ENCODE measurements at places on chromosomes 4 and X.

DNA sequence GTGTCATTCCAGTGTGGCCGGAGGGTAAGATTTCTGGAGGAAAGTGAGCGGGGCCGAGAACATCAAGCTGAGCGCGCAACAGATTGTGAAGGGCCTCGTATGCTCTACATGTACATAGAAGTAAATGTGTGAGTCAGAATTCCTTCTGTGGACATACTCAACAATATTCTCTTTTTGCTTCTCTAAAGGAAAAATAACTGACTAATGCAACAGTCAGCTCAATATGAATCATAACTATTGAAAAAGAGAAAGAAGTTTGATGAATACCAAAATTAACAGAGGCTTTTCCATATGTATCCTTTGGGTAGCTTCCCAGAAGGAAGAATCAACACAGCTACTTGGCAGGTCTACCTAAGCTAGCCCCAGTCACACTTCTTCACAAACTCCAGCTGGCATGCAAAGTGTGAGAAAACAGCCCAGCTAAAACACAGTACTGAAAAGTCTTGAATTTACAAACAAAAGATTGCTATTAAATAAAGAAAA, 87.5 kb upstream of the ZFP42 start:
- DNase-seq = no peak

DNA sequence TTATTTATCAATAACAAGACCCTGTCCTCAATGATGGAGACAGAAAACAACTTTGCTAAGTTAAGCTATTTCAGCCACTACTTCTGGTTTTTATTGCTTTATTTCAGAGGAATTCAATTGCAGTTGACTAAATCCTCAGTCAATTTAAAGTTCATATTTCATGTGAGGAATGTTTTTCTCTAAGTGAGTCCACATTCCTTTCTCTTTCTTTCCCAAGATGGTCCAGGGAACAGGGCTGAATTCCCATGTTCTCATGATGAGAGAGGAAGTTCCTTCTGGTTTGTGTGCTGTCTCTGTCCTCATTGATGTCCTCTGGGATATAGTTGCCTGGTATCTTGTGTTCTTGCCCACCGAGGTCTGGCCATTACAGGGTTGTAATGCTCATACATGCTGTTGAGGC, 117.2 kb downstream of the SLIT2 start:
- no peak for DNase-seq

DNA sequence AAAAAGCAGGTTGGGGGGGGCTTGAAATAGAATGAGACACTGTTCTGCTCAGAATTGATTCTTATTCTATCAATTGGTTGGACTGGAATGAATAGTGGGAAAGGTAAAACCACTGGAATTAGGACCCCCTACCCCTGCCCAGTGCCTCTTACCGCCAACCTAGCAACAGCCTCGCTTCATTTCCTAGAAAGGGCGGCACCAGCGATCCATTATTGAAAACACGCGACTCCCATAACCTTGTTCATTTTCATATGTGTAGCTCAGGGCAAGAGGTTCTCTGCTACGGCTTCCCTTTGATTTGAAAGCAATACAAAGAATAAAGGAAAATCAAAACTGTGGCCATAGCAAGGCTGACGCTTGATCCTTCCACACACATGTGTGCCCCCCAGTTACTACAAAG, 33.7 kb downstream of the IDS start:
- DNase-seq = peak; percentile 3

DNA sequence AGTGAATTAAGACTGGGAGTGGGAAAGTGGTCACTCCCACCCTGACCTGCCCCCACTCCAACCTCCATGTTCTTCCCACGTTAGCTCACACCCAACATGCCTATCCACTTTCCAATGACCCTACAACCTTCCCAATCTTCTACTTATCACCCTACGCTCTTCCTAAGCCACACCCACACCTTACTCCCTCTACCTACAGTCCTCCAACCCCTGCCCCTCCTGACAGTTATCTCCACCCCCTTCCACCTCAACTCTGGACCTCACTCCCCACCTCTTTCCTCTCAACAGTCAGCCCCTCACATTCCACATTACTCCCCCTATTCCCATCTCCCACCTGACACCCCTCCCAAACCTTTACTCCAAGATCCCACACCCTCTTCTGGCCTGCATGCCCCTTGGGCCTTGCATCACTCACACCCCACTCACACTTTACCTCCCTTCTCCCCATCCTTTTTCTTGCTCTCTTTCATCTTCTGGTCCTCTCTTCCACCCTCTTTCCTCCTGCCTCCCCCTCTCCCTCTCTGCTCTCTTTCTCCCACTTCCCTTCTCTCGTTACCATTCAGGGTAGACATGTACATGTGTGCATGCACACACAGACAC, 6.9 kb downstream of the NALF2 start:
- no peak for DNase-seq

DNA sequence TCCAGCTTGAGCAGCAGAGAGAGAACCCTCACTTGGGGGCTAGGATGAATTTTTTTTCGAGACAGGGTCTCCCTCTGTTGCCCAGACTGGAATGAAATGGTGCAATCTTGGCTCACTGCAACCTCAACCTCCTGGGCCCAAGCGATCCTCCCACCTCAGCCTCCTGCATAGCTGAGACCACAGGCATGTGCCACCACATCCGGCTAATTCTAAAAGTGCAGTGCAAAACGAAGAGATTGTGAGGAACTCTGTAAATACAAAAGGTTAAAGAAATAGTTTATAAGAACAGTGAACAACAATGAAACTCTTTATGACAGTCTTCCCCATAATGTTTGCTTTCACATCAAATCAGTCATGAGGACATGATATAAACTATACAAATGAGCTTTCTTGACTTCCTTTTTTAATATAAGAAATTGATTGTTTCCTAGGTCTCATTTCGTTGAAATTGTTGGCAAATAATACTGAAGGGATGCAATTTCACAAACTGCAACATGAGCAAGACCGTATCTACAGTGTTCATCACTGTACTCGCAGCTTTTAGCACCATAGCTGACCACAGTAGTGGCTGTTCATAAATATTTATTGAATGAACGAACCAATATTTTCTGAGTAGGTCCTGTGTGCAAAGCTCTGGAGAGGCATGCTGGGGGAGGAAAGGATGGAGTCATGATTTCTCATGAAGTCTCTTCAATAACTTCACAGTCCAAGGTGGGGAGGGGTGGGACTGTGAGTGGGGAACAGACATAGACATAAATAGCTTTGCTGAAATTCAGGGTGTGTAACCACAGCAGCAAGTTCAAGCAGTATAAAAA, 116.1 kb downstream of the SHROOM3 start:
- DNase-seq = no peak

GRCh38 chr4:109303140-109303496, 660 bp upstream of the COL25A1 start:
- DNase-seq = no peak

GRCh38 chr4:40918330-40918729, 168.6 kb downstream of the NSUN7 start:
- no peak for DNase-seq

DNA sequence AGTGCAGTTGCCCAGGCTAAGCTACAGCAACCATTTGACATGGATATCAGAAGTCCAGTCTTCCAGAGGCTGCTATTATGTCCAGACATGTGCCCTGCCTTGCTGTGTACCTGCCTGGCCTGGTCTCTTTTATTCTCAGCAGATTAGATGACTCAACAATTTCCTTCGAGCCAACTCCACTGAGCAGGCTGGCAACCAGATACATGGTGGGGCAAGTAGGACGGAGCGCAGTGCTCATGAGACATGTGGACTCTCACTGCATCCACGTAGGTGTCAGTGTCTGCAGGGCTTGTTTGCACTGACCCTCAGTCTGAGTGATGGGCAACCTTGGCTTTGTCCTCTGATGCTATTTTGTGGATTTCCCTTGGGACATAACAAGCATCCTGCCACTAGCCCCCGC, 7.2 kb upstream of the MAGEA11 start:
- no peak for DNase-seq

DNA sequence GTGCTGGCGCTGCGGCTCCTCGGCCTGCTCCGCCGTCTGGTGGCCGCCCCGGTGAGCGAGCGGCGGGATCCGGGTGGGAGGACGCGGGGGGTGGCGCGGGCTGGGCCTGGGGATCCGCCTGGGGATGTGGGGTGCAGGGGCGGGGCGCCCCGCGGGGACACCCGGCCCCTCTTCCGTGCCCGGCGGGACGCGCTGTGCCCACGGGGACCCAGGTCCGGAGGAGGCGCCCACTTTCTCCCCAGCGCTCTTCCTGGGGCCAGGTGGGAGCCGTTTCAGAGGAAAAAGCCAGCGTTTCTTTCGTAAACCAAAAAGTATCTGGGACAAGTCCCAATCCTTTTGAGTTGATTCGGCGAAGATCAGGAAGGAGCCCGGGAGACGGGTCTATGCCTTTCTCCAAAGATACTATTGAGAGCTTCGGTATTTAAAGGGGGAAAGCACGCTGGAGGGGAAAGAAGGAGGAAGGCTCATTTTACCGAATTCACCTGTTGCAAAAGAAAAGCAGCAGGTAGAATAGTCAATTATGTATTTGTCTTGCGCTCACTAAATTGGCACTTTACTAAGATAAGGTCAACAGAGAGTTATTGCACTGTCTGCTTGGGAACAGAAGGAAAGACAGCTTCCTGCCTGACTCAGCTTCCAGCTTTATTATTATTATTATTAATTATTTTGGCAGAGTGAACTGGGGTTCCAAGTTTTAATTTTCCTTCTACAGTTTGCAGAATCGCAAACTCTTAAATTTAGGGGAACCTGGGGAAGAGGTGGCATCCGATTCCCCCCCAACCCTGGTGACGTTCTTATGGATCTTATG, 81.5 kb upstream of the CD99 start:
- DNase-seq = no peak

DNA sequence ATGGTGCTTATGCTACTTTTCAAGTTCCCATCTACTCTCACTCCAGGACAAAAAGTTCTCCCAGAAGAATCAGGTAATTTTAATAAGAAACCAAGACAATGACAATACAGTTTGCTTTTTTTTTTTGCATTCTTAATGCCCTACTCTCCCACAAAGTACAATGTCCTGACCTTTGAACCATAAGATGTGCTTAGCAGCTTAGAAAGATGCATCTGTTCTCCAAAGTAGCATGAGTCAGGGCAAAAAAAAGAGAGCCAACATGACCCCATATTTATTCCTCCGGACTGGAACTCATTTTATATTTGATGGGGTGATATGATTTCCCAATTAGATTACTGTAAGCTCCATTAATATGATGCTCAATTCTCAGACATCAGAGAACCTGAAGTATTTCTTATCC, 16.5 kb upstream of the PDCL2 start:
- no peak for DNase-seq

GRCh38 chrX:33379839-33380238, 168.5 kb upstream of the DMD start:
- DNase-seq = no peak

GRCh38 chr4:132332932-132333723, 816.0 kb upstream of the PCDH10 start:
- no peak for DNase-seq

GRCh38 chr4:36665985-36666527, 384.6 kb downstream of the DTHD1 start:
- DNase-seq = no peak

GRCh38 chrX:15376956-15377355, 7.3 kb downstream of the VEGFD start:
- DNase-seq = no peak

GRCh38 chrX:117522725-117523700, 593.6 kb downstream of the KLHL13 start:
- DNase-seq = no peak

DNA sequence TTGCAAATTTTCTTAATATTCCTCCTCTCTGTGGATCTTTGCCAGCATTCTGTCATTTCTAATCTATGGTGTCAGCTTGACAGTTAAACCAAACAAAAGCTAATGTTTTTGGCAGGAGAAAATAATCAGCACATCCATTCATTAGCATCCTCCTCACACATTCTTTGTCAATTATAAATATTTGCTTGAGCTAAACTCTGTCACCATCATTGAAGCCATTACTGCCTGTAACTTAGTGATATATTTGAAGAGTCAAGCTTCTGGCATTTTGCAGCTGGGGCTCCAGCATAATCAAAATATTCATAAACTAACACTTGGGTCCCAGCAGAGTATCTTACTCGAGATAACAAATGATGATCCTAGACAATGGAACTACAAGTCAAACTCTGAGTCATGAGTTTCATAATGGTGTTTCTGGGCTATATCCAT, 126.1 kb downstream of the EIF4E start:
- no peak for DNase-seq

DNA sequence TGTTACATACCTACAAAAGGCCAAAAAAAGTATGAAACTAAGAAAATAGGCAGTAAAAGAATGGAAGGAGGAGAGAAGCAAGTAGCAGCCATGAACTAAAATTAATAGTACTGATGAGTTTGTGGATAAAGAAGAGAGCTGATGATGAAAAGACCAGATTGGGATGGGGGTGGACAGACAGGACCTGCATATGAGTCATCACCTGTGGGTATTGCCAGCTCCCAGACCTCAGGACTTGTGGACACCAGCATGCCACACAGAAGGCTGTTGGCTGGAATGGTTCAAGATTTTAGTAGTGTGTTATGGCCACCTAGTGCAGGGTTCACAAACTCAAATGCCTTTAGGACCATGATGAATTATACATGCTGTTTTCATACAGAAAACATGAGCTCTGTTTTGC, 58.9 kb downstream of the ARX start:
- no peak for DNase-seq

DNA sequence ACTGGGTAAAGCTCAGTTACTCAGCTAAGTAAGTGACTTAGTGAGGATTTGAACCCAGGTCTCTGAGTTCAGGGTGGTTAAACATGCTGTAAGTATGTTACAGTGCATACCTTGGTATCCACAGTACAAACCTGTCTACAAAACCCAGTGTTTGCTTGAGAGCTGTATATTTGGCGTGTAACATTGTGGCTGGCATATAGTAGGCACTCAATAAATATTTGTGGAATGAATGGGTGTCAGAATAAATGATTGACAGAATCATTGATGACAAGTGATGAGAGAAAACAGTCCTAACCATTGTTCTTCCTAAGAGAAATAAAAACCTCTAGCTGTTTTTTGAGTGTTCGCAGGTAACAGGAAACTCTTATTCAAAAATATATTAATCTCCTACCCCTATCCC, 79.7 kb upstream of the BCOR start:
- no peak for DNase-seq

DNA sequence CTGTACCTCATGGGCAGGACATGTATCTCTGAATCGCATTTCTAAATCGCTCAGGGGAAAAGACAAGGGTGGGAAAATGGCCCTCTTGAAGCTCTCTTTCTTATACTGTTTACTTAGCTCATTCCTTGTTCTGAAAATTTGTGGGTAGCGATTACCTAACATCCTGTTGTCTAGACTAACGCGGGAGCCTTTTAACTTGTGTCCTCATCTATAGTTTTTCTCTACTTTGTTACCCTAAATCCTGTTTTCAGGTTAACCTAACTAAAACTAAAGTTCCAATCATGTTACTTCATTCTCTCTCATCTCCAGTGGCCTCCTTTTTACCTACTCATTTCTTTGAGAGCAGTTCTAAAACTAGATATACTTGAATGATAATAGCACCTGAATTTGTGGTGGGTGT, 45.0 kb downstream of the SNX25 start:
- no peak for DNase-seq

GRCh38 chr4:6402566-6403399, 69.6 kb downstream of the PPP2R2C start:
- no peak for DNase-seq

All from NCI-H146 (cell line).